ENCODE measurements at places on chromosomes 5 and 9.

DNA sequence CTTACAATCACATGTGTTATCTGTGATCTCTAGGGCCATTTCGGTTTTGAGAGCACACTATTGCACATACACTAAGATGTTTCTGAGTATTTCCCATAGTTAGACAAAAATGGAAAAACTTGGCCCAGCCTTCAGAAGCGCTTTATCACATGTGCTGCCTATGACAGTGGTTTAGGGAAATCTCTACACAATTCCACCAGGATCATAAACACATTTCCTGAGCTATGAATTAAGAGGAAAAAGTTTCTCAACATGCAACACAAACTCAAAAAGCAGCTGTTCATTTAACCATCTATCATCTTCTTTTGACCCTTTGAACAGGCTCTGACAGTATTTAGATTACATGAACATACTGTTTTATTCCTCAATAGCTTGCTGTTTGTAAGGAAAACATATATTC is 15.1 kb downstream of the FGF1 start:
- DNase-seq: no peak

GRCh38 chr9:113934167-113934828 is 58.2 kb downstream of the ZNF618 start:
- no peak for DNase-seq

DNA sequence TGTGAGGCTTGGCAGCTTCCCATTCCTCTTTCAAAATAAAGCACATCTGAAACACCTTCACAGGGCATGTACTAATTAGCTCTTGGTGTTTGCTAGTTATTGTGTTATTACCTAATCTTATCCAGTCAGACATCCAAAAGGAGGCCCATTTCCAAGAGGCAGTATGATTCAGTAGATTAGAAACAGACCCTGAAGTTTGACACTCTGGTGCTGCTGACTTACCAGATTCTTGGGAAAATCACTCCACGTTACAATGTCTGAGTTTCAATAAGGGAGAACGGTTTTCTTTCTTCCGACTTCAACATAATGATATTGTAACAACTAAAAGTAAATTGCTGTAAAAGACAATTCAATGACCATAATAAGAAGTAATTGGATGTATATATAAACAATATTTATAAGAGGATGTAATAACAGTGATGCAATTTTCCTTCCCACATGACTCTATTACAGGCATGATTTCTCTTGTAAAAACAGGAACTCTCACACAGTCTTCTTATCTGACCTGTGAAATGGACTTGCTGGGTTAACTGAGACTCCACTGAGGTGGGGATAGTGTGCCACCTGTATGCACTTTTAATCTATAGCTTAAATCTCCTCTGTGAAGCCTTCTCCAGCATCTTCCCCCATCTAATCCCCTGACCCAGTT is 181.3 kb upstream of the ELL2 start:
- peak; percentile 44 for DNase-seq

- DNase-seq: peak; percentile 44
These were observed 17.2 kb downstream of the TRIM14 start for GRCh38 chr9:98101868-98102273.

DNA sequence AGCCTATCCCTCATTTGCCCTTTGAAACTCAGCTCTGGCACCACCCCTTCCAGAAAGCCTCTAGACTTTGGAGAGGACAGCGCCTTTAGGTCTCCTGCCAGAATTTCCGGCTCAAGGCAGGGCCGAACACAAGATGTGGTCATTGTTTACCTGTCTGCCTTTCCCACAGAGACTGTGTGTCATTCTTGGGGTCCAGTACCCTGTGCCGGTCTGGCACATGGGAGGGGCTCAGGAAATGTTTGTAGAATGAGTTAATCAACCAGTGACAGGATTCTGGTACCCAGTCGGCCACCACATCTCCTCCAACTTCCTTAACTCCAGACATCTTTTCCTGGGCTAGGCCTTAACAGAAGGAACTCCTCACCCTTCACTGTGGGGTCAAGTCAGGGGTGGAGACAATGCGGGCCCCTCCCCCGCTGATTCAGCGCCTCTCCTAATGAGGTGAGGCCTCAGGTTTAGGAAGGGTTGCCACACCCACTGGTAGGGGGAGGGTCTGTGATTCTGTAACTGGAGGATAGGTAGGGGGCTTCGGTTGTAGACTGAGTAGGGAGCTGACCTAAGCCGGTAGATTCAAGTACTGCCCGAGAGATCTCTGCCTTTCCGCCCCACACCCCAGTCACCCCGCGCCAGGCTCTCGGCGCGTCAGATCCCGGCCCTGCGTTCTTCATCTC is 29.3 kb downstream of the PCDH1 start:
- no peak for DNase-seq

- no peak for DNase-seq
These were observed 187.4 kb downstream of the PAX5 start for GRCh38 chr9:36846621-36847020.

- peak; percentile 94 for DNase-seq
These were observed at the start of gene LURAP1L for GRCh38 chr9:12774861-12775678. LURAP1L (plus strand) TSS chr9:12775020; CDS start chr9:12775716, 696 bp downstream.

DNA sequence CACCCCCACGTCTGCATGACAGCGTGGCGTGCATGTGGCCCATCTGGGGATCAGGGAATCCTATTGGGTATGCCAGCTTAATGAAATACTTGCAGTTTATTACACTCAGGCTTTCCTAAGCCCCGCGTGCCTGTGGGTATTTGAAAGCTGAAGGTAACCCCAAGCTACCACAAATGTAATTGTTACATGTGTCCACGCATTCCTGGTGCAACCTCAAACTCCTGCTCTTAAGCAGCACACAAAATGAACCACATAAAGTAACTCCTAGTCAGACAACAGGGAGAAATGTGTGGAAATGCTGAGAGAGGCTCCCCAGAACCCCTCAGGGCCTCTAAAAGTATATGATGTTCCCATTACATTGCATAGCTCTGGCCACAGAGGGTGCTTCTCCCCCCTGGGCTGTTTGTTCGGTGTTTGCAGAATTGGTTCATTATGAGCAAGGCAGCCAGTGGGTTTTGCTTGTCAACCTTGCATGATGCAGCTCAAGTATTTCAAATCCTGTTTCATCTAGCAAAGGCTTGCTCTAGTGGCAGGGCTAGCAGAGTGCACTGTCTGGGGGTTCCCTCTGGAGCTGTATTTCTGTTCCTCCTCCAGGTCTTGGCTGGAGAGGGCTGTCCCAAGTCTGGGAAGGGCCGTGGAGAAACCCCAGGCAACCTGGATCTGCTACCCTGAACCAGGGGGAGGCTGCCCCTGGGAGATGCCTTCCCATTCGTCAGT is 1.8 kb upstream of the DCANP1 start:
- DNase-seq: no peak

GRCh38 chr9:109699019-109699418 is 81.0 kb upstream of the PALM2AKAP2 start:
- DNase-seq: peak; percentile 42
